ENCODE measurements at places on chromosomes 3 and 15.

DNA sequence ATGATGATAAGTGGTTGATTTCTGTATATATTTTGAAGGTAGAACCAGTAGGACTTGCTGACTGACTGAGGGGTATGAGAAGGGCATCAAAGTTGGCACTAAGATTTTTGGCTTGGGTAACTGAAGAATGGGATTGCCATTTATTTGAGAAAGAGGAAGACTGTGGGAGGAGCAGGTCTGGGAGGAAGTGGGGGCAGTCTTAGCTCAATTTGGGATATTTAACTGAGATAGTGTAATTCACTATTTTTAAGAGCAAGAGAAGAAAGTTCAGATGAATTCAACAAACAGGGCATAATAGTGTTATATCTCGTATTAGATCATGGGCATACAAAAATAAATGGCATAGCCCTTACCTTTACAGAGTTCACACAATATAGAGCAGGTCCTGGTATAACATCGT is 1.7 kb downstream of the BUB1B start:
- no peak for DNase-seq

- no peak for DNase-seq
Measured at GRCh38 chr3:109268181-109268580, 48.1 kb downstream of the DPPA2 start.

DNA sequence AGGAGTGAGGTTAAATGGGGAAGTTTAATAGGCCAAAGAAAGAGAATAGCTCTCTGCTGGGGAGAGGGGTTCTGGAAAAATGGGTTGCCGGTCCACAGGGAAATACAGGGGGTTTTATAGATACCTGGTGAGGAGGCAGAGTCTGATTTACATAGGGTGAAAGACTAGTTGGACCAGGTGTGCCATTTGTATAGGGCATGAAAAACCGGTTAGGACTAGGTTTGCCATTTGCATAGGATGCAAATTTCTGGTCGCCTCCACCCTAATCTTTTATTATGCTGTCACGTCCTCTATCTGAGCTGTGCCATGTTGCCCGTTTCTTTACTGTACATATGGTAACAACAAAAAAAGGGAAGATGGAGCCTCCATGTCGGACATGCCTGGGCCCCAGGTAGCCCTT is 960.1 kb downstream of the FHIT start:
- no peak for DNase-seq

GRCh38 chr3:161171113-161171512 is 50.0 kb upstream of the NMD3 start:
- DNase-seq: no peak

DNA sequence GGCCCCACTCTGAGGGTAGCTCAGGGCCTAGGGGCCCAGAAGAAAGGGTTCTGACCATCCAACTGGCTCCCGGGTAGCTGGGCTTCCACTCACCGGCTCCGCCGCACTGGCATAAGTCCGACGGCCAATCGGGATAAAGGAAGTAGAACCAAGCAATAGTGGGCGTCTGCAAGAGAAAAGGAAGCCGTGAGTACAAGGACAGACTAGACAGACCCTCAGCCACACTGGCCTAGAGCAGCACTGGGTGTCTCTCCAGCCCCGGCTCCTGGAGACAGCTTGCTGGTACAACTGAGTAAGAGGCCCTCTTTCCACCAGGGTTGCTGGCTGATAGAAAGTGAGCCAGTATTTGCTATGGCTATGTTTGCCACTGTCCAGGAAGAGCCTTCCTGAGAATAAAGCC is 22.4 kb downstream of the BDH1 start:
- no peak for DNase-seq

- no peak for DNase-seq
Measured at GRCh38 chr15:71691458-71692417, 118.6 kb upstream of the NR2E3 start.

GRCh38 chr15:58487041-58487723 is 55.4 kb downstream of the LIPC start:
- DNase-seq: no peak

- no peak for DNase-seq
Measured at GRCh38 chr15:74261041-74261440, 24.9 kb downstream of the CCDC33 start.

DNA sequence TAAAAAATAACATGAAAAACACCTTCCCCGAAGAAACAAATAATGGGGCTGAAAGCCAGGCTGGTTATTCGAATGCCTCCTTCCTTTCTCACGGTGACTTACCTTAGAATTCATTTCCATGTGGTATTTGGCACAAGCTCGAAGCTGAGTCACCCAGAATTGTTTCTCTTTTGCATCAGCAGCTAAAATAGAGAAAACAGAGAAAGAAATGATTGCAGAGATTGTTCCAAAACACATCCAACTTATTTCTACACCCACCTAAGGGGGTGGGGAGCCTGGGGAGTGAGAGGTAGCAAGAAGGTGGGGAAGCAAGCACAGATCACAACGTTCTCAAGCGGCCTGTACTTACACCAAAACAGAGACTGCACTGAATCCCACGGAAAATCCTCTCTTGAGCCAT is 104.7 kb downstream of the OSBPL10 start:
- no peak for DNase-seq

DNA sequence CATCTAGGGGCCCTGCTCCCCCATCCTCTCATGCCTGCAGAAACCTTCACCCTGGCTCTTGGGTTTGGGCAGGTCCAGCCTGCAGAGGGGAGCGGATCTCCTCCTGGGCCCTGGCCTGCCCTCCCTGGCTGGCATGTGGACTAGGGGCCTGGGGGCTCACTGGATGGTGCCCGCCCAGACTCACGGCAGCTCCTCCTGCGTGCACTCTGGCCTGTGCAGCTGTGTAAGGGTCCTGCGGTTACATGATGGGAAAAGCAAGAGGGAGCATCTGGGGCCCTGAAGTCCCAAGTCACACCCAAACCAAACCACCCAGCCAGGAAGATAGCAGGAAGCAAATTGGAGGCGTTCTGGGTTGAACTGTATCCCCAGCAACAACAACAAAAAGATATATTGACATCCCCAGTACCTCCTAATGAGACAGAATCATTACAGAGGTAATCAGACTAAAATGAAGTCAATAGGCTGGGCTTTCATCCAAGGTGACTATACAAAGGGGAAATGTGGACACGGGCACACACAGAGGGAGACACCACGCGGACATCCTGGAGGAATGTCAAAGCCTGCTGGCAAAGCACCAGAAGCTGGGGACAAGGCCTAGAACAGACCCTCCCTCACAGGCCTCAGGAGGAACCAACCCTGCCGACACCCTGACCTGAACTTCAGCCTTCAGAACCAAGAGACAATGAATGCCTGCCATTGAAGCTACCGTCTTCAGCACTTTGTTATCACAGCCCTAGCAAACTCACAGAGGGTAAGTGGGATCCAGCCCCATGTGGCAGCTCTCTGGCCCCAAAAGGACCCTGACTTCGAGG is 10.4 kb upstream of the CLK3 start:
- no peak for DNase-seq

DNA sequence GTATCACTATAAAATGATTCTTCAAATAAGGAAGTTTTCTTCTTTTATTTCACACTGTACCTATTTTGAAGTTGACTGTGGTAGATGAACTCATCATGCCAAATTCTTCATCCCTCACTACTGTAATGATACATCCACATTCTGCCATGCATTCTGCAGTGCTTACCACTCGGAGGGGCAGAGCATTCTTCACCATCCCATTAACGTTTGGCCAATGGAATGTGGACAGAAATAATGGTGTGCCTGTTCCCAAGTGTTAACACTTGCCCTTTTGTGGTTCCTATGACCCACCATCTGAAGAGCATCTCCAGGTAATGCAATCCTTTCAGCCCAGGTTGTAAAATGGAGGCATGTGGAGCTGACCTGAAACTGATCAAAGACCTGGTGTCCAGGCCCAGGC is 18.6 kb downstream of the GOLIM4 start:
- DNase-seq: no peak

DNA sequence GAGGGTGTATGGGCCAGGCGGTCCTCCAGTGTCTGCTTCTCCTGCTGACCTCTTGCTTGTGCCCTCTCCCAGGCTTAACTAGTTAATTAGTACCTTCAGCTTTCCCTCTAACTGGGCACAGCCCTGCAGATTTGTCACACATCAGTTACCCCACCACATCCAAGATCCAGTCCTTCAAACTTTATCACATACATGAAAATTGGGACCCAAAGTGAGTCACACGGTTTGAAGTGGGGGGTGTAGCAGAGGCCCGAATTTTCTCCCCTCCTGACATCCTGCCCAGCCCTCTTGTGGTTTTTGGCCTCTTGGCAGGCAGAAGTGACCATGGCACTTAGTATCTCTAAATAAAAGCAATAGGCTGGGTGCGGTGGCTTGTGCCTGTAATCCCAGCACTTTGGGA is 3.9 kb downstream of the MAPKAPK3 start:
- no peak for DNase-seq

- no peak for DNase-seq
Measured at GRCh38 chr3:195356151-195357086, 85.5 kb upstream of the XXYLT1 start.

DNA sequence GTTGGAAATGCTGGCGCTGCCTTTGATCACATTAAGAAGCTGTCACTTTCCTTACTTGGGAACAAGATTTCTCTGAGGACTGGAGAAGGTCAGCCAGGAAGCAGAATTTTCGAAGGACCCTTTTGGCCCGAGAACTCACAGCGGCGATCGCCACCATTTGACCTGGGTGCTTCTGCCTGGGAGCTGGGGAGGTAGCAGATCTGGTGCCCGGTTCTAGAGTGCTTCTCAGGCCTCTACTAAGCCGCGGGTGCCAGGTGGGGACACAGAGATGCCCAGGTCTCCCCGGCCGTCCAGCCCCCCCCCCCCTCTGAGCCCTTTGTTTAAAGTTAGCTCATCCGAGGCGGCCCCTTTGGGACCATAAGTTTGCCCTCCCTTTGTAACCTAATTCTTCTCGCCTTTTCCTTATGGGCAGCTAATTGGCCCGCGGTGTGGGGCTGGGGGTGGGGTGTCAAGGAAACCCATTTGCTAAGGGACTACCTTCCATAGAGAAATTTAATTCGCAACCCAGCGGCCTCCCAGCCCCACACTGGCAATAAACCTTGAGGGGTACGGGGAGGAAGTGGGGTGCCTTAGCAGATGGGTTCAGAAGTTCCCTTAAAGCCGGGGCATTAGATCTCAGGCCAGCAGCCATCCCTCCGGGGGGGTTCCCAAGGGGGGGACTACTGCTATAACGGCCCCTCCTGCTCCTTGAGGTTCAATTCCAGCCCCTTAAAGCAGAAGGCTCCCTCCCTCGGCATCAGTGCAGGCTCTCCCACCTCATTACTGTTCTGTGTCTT is 1.9 kb downstream of the GATA2 start:
- no peak for DNase-seq
